ENCODE measurements at places on chromosomes 6 and 20.
A peak's percentile ranks its signal among the peaks of the same experiment; 100 is the strongest.

- no peak for DNase-seq
These were observed 309.3 kb downstream of the CLIC5 start for GRCh38 chr6:45706319-45706718.

DNA sequence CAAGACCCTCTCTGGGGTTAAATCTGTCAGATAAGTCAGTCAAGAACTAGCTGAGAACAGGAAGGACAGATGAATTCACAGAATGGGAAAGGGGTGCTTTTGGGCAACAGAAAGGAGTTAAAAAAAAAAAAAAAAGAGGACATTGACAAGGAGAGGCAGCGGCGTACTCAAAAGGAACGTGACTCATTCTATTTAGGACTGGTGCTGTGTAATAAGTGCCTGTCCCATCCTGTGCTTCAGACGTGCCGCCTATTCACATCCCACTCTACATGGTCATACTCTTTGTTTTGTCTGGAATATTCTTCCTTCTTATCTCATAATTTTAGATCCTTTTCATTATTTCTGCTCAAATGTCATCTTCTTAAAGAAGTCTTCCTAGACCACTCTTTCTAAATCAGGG is 101.1 kb upstream of the EMILIN3 start:
- DNase-seq: no peak

DNA sequence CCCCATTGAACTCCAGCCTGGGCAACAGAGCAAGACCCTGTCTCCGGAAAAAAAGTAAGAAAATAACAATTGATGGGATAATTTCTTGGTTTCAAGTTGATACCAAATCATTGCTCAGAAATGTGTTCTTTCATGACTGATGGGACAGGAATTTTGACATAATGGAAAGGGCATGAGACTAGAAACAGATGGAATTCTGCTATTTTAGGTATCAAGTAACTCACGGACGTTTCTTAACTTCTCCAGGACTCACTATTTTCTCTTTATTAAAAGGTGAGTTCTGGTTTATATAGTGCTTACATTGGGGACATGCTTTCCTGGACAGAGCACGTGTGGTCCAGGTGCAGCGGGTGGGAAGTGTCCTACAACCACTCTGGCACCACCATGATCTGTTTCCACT is 6.0 kb upstream of the DSP start:
- DNase-seq: no peak

DNA sequence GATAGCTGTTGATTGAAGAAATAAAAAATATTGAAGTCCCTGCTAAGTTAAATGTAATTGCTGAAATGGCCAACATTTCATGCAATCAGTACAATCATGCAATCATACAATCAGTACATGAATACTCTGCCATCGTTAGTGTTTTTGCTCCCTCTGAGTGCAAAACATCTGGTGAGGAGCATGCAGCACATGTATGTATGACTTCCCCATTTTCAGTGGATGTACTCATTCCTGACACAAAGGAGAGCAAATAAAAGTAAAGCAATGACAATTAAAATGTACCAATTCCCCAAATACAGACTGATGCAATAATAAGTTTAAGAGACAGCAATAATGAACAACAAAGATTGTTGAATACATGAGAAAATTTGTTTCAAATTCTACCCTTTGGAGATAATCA is 140.7 kb downstream of the PLCB1 start:
- no peak for DNase-seq

- no peak for DNase-seq
These were observed 404.0 kb downstream of the BTBD3 start for GRCh38 chr20:12321736-12322135.

GRCh38 chr6:11766043-11766442 is 12.6 kb downstream of the ADTRP start:
- no peak for DNase-seq

- DNase-seq: no peak
These were observed 159.8 kb upstream of the LAMP5 start for GRCh38 chr20:9354579-9354978.

DNA sequence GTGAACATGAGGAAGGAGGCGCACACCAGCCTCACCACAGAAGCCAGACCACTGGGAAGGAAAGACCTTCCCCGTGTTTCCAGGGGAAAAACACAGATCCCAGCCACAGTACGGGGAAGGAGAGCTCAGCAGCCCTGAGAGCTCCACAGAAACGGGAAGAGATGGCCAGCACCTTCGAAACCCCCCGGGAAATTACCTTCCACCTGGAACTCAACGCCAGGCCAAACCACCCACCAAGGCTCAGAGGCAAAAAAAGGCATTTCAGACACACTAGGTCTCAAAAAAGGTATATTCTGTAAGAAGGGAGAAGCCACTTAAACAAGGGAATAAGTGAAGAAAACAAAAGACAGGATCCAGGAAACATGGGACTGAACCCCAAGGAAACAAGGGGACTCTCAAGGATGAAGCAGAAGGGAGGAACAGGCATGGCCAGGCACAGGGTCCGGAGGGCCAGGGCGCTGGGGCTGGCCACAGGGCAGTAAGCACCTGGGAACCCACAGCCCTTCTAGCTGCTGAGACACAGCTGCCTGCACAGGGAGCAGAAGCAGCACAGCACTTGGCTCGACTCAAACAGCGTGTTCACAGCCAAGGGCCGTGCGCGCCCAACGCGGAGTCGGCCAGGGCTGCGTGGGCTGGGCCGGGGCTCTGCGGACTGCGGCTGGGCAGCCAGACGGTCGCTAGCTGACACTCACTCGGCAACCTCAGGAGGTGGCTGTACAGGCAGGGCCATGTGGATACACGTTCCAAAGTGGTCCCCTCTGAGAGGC is 44.6 kb downstream of the TAF4 start:
- DNase-seq: peak; percentile 70

- DNase-seq: no peak
These were observed 95.3 kb downstream of the RNGTT start for GRCh38 chr6:88867841-88868731.

DNA sequence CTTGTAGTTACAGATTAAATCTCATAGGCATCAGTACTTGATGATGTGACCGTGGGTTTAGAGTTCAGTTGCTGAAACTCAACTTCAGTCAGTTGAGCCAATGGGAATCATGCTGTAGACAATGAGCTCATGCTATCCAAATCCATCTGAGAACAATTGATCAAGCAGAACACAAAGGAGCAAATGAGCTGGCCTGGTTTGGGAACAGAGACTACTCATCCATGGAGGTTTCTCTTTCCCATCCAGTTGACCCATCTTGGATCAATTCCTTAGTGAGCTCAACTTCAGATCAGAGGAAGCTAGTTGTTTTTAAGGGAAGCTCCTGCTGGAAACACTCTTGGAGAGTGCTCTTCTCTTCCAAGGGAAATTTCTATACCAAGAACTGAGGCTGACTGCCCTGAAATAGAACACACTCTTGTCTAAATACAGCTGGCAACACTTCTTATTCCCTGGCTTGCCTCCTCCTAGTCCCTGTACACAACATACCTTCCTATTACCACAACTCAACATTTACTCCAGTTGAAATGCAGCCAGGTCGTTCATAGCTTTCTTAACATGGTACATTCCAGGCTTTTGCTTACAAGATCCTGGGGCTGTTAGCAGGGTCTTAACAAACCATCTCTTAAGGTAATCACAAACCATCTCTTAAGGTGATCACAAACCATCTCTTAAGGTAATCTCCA is 203.9 kb upstream of the PRDM1 start:
- no peak for DNase-seq

GRCh38 chr6:32982084-32982701 is 13.8 kb downstream of the BRD2 start:
- no peak for DNase-seq

GRCh38 chr6:158818581-158819212 is 471 bp downstream of the EZR start:
- DNase-seq: peak; percentile 72

DNA sequence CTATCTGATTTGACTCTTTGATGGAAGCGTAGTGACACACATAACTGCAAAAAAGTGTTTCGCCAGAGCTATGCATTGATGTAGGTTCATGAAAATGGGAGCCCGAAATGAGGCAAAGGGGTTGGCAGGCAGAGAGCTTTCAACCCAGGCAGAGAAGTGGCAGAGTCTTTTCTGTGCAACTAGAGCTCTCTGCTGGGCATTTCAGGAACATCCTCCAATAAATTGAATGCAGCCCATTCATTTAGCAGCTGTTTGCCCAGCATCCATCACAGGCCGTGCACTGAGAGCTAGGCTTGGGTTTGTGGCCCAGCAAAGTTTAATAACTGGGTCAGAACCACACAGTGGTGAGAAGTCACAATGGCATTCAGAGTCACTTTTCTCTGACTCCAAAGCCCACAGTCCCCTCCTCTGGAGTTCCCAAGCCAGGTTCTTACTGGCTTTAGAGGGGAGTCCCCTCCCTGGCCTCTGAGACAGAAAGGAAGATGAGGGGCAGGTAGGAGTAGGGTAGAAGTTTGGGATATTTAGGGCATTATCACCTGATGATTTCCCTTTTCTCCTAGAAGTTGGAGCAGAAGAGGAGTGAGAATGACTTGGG is 31.8 kb upstream of the ELMO2 start:
- DNase-seq: peak; percentile 40

- DNase-seq: no peak
These were observed 67.4 kb upstream of the TOP1 start for GRCh38 chr20:40961176-40961575.

DNA sequence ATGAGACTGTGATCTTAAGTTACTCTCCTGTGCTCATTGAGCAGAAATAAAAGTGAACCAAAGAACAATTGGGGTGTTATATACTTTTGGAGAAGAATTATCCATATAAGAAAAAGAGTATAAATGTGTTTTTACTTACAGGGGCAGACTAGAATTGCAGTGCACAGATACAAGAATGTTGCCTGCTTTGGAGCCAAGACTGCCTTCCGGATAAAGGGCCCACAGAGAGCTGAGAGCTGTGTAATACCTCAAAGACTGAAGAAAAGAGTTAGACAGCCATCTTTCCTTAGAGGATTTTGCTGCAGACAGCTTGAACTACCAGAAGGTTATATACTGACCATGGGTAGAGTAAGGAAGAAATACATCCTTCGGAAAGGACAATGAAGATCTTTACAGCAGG is 1235.5 kb upstream of the CITED2 start:
- DNase-seq: no peak

Data from BE2C (cell line).